Activated T-cell treated with anti-CD3 and anti-CD28 coated beads, Interleukin-2, amount 50 U/mL, for 72 hours (primary cell): ENCODE measurements at places on chromosomes 4 and X. TPM values are rescaled to one million over a fixed set of nuclear protein-coding genes. Genes with fewer than 3 reads are reported as not detected.
A peak's percentile ranks its signal among the peaks of the same experiment; 100 is the strongest.

DNA sequence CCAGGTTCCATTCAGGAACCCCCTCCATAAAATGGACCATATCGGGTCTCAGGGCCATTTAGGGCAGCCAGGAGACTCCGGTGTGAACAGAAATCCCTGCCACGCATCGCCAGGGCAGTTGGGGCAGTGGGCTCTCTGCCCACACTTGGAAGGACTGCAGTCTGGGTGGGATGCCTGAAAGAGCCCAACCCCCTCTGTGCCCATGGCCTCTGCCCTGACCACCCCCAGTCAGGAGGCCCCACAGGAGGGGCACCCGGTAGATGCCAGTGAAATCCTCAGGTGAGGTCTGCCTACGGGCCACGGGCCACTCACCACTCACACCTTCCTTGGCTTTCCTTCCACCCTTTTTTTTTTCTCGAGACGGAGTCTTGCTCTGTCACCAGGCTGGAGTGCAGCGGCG is 4.8 kb downstream of the PRAF2 start:
- DNase-seq, result no peak

- DNase-seq, result peak; percentile 39
Measured at GRCh38 chr4:140372751-140373327, 607 bp upstream of the SCOC start.

DNA sequence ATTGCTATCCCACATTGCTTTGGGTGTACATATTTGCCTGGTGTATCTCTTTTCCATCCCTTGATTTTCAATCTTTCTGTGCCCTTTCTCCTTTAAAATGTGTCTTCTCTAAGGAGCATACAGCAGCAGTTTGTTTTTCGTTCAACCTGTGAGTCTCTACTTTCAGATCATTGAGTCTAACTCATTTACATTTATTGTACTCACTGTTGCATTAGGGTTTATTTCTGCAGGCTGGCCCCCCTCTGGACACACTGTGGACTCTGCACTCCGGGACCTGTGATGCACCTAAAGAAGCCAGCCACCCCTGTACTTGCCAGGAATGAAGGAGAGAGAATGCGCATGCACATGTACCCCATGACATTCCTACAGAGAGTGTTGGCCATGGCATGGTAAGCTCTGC is 93.0 kb downstream of the FAM53A start:
- DNase-seq, result no peak

- no peak for DNase-seq
Measured at GRCh38 chr4:41619161-41619560, 81.2 kb downstream of the LIMCH1 start.

Gene GCNA
- total RNA-seq, result 6.9 TPM

Gene PTCHD1
- not detected for total RNA-seq

- DNase-seq, result no peak
Measured at GRCh38 chrX:443536-444210, 57.0 kb upstream of the PPP2R3B start.

Gene LRCH2
- total RNA-seq, result not detected
